ENCODE measurements at places on chromosomes 2 and 18.

GRCh38 chr18:30454920-30455319, 587.6 kb downstream of the DSC3 start:
- no peak for DNase-seq

GRCh38 chr2:84288293-84288692, 170.8 kb downstream of the SUCLG1 start:
- DNase-seq = no peak

DNA sequence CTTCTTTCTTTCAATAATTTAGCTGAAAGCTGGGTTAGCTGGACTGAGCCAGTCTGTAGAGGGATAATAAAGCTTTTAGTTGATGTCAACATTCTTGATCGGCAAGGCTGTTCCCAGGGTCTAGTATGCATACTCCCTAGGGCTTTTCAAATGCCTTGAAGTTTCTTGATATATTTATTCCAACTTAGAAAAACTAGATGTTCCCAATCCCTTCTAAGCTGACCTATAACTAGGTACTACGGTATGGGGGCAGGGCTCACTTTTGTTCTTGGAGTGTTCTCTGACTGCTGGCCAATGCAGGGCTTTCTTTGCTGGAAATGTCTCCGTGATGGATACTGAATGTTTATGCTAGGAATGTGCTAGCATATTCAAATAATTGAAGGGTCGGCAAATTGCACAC, 258.6 kb upstream of the TANK start:
- no peak for DNase-seq

DNA sequence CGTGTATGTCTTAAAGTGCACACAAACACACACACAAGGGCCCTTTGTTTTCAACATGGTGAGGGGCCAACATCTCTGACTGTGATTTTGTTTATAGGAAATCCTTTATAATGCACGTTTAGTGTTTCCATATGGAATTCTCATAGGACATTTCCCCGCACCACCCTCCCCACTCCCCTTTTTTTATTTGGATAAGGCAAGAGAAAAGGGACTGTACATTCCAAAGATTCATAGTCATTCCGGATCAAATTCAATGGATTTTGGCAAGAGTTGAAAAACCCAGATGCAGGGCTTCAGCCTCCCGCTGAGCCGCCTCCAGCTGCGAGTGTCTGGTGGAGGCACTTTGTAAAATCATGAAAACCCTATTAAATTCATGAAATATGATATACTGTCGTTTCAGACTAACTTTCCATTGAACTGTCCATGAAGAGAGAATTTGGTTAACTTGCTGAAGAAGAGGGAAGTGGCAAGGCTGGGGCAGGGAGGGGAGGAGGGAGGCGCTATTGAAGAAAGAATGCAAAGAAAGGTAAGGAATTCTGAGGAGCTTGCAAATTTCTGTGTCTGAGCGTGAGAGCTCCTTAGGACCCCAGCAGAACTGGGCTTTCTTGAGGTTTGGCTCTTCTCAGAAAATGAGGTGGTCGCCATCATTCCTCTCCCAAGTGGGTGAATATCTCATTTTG, 25.8 kb upstream of the SLC14A2 start:
- DNase-seq = peak; percentile 97

- peak; percentile 48 for DNase-seq
Observed at GRCh38 chr18:77087393-77088141, 45.0 kb downstream of the MBP start.
